ENCODE measurements at places on chromosomes 2 and 18.

DNA sequence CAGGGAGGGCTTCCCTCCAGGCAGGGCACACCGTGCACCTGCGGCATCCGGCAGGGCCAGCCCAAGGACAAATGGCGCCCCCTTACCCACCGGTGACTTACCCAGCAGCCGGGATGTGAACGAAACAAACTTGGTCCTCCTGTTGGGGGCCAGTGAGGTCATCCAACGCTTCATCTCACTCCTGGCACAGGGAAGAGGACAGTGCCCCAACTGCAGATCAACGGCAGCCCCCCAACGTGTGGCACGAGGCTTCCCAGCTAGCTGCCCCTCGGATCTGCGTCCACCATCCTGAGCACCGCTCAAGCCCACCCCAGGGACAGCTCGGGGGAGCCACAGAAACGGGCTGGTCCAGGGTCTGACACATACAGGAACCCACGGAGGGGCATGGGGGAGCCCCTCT, 12.0 kb downstream of the SNORC start:
- no peak for DNase-seq

- no peak for DNase-seq
Observed at GRCh38 chr2:208112969-208113368, 11.4 kb downstream of the CRYGD start.

GRCh38 chr2:67840460-67841068, 222.2 kb downstream of the C1D start:
- DNase-seq, result peak; percentile 2

- DNase-seq, result no peak
Observed at GRCh38 chr2:67232936-67233335, 164.2 kb upstream of the ETAA1 start.

GRCh38 chr2:11417946-11418585, 47.9 kb downstream of the E2F6 start:
- DNase-seq, result no peak

DNA sequence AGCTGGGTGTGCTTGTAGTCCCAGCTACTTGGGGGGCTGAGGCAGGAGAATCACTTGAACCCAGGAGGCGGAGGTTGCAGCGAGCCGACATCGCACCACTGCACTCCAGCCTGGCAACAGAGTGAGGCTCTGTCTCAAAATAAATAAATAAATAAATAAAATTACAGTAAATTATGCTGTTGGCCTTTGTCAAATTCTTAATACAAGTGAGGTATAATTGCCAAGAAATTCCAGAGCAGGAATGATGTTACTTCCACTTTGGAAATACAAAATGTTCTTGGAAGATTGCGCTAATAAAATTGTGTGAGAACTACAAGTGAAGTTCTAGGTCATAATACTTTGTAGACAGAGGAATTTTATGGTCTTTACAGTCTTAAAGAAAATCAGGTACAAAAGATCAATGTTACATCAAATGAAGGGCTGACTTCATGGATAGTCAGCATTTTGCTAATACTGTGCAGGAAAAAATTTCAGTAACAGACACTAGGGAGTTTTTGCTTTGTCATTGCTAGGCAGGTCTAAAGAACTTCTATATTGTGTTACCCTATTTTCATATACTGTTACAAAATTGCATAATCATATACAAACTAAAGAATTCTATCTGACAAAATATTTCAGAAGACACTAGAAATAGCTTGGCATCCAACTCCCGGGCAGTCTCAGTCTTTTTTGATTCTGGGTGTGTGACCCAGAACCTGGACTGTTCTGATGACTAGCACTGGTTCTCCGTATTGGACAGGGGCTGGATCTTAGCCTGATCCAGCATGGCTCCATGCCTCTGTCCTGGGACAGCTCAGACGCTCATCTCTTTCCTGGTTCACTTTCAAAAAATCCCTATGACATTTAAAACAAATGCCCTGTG, 76.0 kb upstream of the STK17B start:
- DNase-seq, result no peak

DNA sequence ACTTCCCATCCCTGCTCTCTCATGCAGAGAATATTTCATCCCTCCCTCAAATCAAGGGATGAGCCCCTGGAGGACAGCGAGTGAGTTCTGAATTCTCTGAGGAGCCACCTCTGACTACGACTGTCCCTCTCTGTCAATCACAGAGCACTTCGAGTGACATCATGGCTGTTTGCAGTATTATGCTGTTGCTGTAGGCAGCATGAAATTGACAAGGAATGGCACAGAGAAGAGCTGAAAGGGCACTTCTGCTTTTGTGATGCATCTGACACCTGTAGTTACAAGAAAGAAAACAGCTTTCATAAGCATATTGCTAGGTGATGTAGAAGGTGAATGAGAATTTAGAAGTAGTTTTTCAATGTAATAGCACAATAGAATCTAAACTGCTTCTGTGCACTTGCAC, 166.9 kb downstream of the ARHGAP15 start:
- DNase-seq, result no peak

- DNase-seq, result no peak
Observed at GRCh38 chr2:67453310-67453709, 56.2 kb downstream of the ETAA1 start.

GRCh38 chr2:52395912-52396311, 1364.0 kb upstream of the NRXN1 start:
- no peak for DNase-seq

GRCh38 chr2:41965909-41966295, 81.9 kb upstream of the PKDCC start:
- no peak for DNase-seq

DNA sequence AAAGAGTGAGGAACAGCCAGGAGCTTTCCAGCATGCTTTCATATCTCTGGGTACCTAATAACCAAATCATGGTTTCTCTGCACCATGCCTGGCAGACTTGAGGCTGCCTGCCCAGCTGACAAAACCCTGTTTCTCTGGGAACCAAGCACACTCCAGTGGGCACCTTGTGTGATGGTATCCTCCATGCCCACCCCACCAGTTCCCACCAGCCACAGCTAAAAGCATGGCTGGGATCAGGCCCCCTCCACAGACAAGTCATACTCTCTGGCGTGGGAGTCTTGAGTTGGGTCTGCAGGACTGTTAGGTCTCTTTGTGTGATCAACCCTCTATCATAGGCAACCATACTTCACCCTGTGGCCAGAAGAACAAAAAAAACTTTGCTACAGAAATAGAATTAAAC, 56.0 kb downstream of the TMEM163 start:
- no peak for DNase-seq

GRCh38 chr2:160319700-160320099, 119.6 kb upstream of the ITGB6 start:
- DNase-seq, result no peak

- no peak for DNase-seq
Observed at GRCh38 chr2:5766056-5766455, 73.9 kb downstream of the SOX11 start.

- no peak for DNase-seq
Observed at GRCh38 chr2:158240975-158241374, 139.3 kb downstream of the UPP2 start.

DNA sequence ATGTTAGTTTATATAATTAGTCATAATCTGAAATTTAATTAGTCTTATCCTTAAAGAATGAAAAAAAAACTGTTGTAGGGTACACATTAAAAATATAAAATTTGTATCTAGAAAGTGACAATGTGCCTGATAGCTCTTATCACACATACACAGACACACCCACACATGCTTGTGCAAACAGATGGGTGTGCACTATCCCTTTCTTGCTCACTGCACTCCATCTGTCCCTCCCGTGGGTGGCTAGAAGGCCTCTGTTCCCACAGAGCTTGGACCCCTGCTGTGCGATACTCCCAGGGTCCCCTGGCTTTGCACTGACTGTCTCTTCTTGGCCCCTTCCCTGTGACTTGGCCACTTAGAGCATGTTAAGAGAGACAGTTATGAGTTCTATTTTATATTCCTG, 123.9 kb upstream of the ACKR3 start:
- no peak for DNase-seq

- no peak for DNase-seq
Observed at GRCh38 chr2:167127135-167127534, 238.9 kb downstream of the XIRP2 start.
